DMS79 treated with DMSO at 0.1 percent for 48 hours (cell line): ENCODE measurements at places on chromosomes 4 and X.
A peak's percentile ranks its signal among the peaks of the same experiment; 100 is the strongest.

DNA sequence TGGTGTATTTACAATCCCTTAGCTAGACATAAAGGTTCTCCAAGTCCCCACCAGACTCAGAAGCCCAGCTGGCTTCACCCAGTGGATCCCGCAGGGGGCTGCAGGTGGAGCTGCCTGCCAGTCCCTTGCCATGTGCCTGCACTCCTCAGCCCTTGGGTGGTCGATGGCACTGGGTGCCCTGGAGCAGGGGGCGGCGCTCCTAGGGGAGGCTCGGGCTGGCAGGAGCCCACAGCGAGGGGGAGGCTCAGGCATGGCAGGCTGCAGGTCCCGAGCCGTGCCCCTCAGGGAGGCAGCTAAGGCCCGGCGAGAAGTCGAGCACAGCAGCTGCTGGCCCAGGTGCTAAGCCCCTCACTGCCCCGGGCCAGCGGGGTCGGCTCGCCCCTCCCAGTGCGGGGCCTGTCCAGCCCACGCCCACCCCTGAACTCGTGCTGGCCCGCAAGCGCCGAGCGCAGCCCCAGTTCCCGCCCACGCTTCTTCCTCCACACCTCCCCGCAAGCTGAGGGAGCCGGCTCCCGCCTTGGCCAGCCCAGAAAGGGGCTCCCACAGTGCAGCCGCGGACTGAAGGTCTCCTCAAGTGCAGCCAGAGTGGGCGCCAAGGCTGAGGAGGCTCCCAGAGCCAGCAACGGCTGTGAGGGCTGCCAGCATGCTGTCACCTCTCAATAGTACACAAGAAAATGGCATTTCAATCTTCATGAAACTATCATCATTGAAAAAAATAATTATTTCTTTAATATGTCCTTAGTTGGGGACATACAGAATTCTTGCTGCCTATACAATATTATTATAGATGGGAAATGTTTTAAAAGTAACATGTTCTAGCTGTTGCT is 189.1 kb downstream of the SLC7A11 start:
- DNase-seq: no peak

DNA sequence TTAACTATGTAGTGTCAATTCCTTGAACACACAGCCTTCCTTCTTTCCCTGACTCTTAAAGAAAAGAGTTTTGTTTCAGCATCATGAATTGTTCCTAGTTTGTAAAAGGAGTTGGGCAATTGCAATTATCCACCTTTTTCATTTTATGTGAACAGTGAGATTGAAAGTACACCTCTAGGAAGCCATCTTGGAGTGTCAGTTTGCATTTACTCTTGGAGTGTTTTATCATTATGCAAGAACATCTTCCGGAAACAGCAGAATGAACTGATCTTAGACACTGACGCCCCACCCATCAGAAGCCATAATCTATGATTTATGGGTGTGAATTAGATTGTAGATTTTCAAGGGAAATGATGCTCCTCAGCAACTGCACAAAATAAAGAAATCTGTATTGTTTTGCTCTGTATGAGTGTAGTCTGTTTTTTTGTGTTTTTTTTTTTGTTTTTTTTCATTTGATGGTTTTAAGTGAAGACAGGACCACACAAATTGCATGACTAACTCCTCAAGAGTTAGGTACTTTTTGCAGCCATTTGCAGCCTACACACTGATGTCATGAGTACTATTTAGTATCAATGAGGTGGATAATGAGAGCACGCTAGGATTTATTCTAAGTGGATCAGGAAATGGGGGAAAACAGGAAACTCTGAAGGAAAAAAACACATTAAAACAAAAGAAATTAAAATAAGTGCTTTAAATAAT is 19.5 kb upstream of the FGF2 start:
- DNase-seq: no peak

DNA sequence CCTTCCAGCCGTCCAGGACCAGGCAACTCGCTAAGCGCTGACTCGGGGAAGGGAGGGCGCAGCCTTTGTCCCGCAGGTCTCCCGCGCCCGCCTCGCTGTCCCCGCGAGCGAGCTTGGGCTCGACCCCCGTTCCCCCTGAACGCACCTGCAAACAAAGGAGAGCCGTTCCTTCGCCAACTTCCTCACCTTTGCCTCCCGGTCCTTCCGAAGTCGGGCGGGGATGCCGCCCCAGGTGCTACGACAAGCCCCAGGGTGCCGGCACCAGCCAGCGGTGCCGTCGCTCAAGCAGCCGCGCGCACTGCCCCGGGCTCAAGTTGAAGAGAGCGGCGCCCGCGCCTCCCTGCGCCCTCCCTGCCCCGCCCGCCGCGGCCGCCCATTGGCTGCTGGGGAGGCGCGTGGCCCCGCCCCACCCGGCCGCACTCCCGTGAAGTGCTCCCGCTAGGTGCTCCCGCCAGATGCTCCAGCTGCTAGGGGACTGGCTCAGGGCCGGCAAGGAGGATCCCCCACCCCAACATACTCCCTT is 107.1 kb downstream of the NSUN7 start:
- DNase-seq: peak; percentile 43

DNA sequence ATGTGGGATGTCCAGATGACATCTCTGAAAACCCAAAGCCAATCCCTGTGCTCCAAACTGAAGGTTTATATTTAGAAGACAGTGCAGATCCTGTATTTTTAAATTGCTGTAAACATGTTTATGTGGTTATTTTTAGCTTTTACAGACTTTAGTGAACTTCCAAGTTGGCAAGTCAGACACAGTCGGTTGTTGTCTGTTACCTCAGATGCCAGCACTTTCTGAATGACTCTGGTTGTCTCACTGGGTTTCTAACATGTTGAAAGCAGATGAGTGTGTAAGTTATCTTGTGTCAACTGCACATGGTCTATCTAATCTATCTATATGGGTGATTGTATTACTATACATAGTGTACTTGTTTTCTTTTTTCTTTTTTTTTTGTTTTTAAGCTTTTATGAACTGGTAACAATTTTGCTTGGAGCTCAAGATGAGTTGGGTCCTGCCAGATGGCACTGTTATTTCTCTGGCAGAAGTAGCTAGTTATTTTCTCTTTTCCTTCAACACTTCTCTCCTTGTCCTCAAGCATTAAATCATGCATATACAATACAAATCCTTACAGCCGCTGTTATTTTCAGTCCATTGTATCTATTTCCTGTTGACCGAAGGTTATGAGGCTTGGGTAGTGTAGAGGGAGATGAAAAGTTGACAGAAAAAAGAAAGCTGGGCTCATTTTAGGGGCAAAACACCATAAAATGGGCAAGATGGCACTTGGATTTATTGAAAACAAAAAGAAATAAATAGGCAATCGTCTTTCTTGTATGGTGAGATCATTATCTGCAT is 66.3 kb downstream of the GAB1 start:
- no peak for DNase-seq

DNA sequence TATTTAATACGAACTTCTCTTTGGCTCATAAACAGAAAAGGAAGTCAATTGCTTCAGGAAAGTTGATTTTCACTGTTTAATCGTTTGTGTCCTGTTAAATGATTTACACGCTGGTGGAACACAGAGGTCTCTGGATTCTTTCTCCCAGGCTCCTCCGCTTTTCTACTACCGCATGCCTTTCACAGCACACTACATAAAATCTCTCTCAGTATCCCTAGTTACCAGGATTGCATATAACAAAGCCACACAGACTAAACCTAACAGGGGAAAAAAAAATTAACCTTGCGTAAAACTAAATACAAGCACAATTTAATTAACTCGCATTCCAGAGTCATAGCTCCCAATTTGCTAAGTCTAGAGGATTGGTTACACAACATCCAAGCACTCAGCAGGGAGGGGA is 133.9 kb downstream of the CORIN start:
- DNase-seq: no peak

- no peak for DNase-seq
Observed at GRCh38 chr4:87239821-87240220, 19.4 kb upstream of the KLHL8 start.

GRCh38 chr4:167274351-167274750 is 40.1 kb upstream of the SPOCK3 start:
- DNase-seq: no peak

- DNase-seq: peak; percentile 17
Observed at GRCh38 chr4:8192748-8193738, 6.0 kb upstream of the SH3TC1 start.

DNA sequence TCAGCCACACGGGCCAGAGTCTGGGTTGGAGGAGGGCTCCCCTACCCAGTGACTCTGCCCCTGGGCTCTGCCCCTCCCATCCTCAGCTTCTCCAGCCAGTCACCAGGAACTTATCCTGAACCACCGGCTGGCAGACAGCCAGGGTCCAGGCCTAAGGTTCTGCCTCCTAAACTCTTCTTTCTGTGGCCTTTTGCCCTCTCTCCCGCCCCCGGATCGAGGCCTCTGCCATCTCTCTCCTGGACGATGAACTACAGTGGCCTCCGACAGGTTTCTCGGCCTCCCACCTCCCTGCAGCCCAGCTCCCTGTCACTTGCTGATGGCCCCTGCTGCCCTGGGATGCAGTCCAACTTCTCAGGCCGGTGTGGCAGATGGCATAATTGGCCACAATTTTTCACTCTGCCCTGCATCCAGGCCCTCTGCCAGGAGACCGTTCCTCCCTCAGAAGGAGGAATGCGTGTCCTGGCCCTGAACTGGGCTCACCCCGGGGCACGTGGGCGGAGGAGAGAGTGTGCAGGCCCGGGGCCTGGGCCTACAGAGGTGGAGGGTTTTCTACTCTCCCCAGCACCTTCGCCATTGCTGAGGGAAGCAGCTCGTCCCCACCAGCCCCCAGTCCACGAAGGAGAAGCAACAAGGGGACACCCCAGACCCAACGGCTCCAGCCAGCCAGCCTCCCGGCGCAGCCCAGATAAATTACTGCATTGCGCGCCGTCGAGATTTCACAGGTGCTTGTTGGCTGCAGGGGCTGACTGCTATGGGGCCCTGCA is 81.9 kb upstream of the LRPAP1 start:
- DNase-seq: peak; percentile 26

- DNase-seq: no peak
Observed at GRCh38 chr4:24765376-24765988, 29.9 kb upstream of the SOD3 start.

GRCh38 chrX:106626789-106627188 is 15.0 kb downstream of the RADX start:
- no peak for DNase-seq

DNA sequence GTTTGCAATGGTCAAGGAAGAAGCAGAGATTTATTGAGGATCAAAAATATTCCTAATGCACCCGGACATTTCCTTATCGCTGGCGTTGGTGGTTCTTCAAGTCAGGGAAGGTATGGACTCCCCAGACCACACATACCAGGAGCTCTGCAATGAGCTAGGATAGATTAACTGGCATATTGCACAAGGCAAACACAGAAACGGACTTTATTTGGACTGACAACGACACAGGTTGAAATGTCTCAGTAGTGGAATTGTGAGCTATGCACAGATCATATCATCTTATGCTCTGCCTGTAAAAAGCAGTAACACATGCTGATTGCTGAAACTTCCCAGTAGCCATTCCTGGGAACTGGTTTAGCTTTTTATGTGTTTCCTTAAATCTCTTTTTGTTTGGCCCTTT is 1.7 kb downstream of the TSPAN7 start:
- no peak for DNase-seq

DNA sequence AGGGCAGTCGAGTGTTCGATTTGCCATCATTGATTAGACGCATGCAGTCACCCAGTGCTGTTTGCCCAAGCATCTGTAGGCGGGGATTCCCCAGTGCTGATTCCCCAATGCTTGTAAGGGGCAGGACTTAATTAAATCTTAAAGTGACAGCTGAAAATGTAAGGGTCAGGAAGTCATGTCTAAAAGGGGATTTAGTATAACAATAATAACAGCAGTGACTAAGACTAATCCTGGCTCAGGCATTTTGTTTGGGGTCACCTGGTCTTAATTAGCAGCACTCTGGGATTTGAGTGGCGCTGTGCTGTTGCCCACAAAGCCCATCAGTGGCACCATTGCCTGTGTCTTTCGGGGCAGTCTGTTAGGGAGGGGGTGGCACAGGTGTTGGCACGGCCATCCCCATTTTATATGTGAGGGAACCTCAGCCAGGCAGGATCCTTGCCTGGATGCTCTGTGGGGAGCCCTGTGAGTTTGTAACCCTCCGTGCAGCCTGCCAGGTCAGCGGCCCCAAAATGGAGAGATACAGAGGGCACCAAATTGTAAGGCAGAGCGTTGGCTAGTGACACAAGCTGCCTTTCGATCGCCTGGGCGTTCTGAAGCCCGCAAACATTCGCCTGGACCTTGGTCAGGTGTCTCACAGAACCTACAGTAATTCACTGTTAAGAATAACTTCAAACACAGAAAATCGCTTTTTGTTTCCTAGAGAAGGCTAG is 146.7 kb downstream of the TBL1X start:
- DNase-seq: no peak

DNA sequence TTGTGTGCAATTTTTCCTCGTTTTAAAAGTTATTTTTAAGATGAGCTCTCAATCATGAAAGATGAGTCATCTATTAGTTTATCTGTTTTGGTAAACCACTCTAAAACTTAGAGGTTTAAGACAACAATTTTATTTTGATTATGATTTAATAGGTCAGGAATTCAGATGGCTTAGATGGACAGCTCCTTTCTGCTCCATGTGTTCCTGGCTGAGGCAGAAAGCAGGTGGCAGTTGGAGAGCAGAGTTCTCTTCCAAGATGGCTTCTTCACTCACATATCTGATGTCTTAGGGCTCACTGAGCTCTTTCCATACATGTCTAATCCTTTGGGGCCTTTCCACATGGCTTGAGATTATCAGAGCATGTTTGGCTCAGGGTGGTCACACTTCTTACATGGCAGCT is 48.3 kb upstream of the GRPR start:
- DNase-seq: no peak

- DNase-seq: no peak
Observed at GRCh38 chr4:164613792-164614191, 140.1 kb upstream of the SMIM31 start.

GRCh38 chr4:7384003-7384928 is 50.5 kb downstream of the PSAPL1 start:
- DNase-seq: no peak

GRCh38 chrX:154751203-154751668 is 359 bp upstream of the GAB3 start:
- DNase-seq: no peak

- DNase-seq: no peak
Observed at GRCh38 chrX:41118156-41118555, 32.9 kb downstream of the USP9X start.
